ENCODE measurements at places on chromosomes 4 and X. TPM values are rescaled to one million over a fixed set of nuclear protein-coding genes. Genes with fewer than 3 reads are reported as not detected.

DNA sequence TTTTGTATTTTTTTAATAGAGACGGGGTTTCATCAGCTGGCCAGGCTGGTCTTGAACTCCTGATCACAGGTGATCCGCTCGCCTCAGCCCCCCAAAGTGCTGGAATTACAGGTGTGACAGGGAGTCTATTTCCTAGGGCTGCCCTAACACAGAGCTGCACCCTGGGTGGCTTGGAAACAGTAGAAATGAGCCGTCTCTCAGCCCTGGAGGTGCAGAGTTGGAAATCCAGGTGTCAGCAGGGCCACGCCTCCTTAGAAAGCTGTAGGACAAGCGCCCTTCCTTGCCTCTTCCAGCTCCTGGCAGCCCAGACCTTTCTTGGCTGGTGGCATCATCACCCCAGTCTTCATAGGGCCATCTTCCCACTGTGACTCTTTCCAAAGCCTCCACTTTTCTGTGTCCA lies 71.6 kb downstream of the DCTD start:
- DNase-seq = no peak

GRCh38 chr4:37477126-37477525 lies 209.1 kb downstream of the RELL1 start:
- no peak for DNase-seq

Gene TLR2
- not detected for total RNA-seq

DNA sequence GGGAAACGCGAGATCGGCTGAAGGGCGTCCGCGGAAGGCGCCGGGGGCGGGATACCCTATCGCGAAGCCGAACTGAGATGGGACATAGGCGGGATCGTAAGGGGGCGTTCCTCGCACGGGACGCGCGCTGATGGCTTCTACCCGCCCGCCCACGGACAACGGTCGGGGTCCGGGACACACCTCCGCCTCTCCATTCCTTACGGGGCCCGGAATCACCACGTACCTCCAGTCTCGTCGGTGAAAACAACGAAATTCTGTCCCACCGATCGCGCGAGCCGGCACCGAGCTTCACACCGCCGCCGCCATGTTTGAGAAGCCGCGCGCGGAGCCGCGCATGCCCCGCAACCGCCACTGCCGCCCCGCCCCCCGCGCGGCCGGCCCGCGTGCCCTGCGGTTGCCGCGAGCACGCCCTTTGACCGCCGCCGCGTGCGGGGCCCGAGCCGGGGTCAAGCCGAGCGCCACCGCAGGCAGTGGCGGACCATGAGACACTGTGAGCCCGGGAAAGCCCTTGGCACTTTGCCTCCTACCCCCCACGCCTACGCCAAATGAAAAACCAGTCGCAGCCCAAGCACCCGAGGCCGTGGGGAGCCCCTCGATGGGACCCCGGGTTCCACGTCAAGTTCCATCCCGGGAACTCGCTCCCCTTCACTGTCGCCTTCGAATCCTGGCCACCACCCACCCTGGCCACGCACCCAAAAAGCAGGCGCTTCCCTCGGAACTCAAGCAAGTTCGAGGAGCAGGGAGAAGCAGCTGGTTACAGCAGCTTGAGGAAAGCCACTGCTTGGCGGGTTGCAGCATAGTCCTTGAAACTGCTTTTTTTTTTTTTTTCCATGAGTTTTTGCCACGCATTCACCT lies at the start of gene SCML2:
SCML2 (minus strand) TSS at position 320 of the 855 bp plus-strand sequence. CDS start 20,617 bp downstream, outside the sequence.
- peak; percentile 43 for DNase-seq

Gene BMP3
- not detected for total RNA-seq

Gene ARHGAP36
- total RNA-seq = not detected

- DNase-seq = no peak
Observed at GRCh38 chr4:188139671-188140070, 430 bp downstream of the TRIML1 start.

DNA sequence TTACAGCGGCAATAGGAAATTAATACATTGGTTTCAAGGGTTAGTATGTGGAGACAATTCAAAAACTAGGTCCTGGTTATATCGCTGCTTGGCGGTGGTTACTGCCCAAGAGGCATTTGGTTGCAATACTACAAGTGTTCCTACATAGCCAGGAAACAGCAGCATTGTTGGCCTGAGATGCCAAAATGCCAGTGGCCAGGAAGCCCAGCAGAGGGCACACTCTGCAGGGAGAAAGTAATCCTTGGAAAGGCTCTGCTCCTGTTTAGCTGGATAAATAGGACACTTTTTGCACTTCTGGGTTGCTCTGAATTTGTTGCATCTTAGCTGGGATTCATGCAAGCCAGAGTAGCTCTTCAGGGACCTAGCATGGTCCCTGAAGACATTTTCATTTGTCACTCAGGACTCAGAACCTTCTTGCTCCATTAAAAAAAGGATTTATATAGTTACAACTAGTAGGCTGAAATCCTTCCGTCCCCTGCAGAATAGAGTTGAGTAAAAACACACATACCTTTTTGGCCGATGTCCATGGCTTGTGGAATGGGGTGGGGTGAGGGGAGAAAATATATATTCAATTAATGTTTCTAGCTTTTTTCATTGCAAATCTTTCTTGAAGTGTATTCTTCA lies 8.1 kb upstream of the GPR119 start:
- DNase-seq = no peak

Gene XAGE3
- not detected for total RNA-seq

DNA sequence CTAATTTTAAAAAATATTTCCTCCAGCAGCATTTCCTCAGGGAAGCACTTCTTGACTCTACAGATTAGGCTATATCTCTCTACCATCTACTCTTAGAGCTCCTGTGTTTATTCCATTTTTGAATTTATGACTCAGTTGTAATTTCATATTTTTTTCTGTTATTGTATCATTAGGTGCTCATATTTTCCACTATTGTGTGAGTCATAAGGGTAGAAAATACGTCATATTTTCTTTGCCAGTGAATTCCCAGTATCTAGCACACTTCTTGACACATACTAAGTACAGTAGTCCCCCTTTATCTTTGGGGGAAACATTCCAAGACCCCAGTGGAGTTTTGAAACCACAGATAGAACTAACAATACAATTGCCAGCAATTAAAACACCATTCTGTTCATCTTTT lies 431.2 kb downstream of the GASK1B start:
- DNase-seq = no peak

DNA sequence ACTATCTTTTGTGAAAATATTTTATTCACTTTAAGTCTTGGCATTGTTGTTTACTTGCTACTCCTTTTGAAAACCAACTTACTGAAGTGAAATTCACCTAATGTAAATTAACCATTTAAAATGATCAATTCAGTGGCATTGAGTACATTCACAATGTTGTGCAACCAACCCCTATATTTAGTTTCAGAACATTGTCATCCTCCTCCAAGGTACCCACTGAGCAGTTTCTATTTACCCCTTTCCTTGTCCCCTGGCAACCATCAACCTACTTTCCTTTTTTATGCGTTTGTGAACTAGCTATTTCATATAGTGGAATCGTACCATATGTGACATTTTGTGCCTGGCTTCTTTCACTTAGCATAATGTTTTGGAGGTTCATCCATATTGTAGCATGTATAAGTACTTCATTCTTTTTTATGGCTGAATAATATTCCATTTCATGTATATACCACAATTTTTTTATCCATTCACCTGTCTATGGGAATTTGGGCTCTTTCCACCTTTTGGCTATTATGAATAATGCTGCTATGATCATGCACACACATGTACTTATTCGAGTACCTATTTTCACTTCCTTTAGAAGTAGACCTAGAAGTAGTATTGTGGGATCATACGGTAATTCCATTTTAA lies 85.0 kb downstream of the WWC2 start:
- no peak for DNase-seq

Gene STATH
- not detected for total RNA-seq

DNA sequence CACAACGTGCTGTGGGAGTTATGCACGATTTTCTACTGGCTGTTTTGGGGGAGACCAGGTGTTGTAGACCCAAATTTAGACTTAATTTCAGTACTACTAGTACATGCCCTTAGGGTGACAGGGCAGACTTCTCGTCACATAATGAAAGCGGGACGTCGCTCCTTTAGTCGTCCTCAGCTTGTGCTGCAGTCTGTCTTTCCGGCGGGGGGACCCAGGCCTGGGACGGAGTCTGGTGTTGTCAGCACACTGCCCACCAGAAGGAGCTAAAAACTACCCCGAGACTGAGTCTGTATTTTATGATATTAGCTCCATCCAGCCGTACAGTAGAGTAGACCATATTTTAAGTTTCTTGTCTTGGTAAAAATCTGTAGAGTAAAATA lies 35.5 kb downstream of the NOP14 start:
- no peak for DNase-seq

- no peak for DNase-seq
Observed at GRCh38 chr4:101711590-101712260, 78.8 kb upstream of the BANK1 start.

- no peak for DNase-seq
Observed at GRCh38 chrX:136431625-136432024, 56.1 kb upstream of the BRS3 start.

- DNase-seq = no peak
Observed at GRCh38 chr4:129950217-129950616, 854.3 kb downstream of the C4orf33 start.

DNA sequence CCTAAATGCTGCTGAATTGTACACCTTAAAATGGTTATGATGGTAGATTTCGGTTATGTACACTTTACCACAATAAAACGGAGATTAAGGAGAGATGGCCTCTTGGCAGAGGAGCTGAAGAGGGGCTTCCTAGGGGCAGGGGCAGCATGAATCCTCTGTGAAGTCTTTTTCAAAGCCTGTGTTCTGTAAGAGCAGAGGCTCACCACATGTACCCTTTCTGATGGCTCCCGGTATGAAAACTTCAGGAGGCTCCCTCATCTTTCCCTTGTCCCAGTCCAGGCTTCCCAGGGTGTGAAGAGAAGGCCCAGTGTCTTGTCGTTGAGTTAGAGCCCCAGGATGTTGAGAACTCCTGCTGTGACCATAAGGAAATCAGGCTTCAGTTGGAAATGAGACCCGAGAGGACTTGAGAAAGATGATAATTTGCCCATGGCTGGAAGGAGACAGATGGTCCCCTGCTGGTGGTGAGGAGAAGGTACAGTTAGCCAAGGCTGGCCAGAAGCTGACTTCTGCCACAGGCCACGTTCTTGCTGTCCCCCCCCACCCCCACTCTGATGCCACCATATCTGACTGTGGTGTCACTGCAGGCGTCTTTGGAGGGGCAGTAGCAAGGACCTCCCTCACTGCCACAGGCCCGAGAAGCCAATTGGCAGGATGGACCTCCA lies 31.8 kb upstream of the MTM1 start:
- DNase-seq = no peak

Gene CT45A10
- total RNA-seq = not detected

DNA sequence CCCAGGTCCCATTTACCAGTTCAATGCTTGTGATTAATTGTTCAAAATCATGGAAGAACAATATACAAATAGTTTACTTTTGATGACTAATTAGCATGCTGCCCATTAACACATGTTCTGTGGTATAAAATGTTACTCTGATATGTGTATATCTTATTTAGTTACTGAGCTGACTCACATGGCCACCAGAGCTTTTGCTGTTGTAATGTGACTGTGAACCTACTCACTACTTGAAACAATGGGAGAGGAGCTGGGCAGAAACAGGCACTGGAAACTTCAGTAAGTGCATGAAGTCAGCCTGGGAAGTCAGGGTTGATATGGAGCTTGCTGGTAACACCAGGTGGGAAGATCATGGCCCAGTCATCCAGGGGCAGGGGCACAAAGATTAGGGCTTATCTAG lies 72.7 kb upstream of the MAD2L1 start:
- no peak for DNase-seq

GRCh38 chrX:38117485-38117884 lies 103.2 kb downstream of the SRPX start:
- no peak for DNase-seq

DNA sequence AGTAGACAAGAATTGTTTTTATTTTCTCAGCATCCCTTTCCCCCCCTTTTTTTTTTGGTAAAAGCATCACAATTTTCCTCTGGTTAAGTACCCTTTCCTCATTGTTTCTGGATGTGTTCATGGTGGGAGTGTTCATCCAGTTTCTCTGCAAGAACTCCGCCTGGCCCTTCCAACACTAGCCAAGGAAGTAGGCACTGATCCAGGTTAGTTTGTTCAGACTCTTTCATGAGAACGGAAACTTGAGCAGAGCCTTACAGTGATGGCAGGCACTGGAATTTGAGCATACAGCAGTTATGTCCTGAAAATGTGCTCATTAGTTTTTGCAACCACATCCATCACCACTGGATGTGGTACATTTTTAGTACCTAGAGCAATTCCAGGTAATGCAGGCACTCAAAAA lies 336.1 kb upstream of the BOD1L1 start:
- DNase-seq = no peak

GRCh38 chrX:15566244-15566643 lies 34.5 kb downstream of the ACE2 start:
- DNase-seq = no peak

Gene TLR10
- total RNA-seq = 0.09 TPM

DNA sequence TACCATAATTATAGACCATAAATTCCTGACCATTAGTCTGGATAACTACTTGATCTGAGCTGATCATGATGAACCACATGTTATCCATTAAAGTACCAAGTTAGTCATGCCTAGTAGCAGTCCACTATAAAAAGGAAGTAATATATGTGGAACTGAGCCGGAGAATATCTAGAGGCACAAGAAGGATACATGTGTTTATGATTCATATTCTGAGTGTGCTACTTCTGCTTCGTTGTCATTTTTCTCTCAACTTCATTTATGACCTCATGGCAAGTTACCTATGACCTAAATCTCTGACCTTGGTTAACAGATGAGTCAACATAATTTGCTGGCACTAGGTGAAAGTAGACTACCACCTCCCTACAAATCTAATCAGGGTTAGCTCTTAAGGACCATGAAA lies 56.5 kb upstream of the ANKRD17 start:
- no peak for DNase-seq

- no peak for DNase-seq
Observed at GRCh38 chr4:81424816-81425755, 46.6 kb downstream of the RASGEF1B start.

Gene MAGEA11
- not detected for total RNA-seq

GRCh38 chr4:6463311-6464289 lies 8.8 kb downstream of the PPP2R2C start:
- peak; percentile 30 for DNase-seq

GRCh38 chr4:1996866-1997611 lies 11.7 kb downstream of the NELFA start:
- no peak for DNase-seq

GRCh38 chr4:115110191-115111181 lies 2.9 kb downstream of the NDST4 start:
- no peak for DNase-seq

DNA sequence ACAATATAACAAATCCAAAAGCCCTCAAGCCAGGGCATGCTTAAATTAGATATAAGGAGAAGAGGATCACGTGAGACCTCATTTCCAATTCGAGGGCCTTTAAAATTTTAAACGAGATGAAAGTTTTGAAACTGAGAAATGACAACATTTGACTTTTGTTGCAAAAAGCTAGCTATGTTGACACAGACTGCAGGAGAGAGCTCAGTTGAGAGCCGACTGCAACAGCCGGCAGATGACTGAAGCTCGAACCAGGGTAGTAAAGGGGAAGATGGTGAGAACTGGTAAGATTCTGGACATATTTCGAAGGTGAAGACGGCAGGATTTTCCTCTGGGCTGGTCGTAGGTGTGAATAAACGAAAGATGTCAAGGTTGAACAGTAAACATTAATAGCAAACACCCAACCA lies 773 bp downstream of the PRMT9 start:
- DNase-seq = peak; percentile 44

Gene IL1RAPL1
- not detected for total RNA-seq

- DNase-seq = no peak
Observed at GRCh38 chr4:75907966-75908365, 5.7 kb upstream of the PPEF2 start.

- no peak for DNase-seq
Observed at GRCh38 chr4:59938166-59938565, 1262.0 kb upstream of the ADGRL3 start.

Gene MID2
- 3.2 TPM for total RNA-seq
